T-helper 17 cell (primary cell): ENCODE measurements at places on chromosomes 11 and 22.

DNA sequence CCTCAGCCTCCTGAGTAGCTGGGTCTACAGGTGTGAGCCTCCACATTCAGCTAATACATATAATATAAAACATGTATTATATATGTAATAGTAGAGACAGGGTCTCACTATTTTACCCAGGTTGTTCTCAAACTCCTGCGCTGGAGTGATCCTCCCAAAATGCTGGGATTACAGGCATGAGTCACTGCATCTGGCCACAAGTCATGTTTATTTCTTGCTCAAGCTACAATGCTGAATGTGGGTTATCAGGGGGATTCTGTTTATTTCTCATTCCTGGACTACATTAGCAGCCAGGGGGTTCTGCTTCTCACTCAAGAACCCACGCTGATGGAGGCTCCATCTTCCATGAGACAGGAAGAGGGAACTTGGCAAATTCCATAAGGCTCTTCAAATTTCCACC, 24.8 kb downstream of the FOLR3 start:
- no peak for DNase-seq
- peaks cover 49% of the 10 kb centered on the region for H3K27me3 ChIP-seq
- H3K4me1 ChIP-seq: peaks cover 3% of the 10 kb centered on the region
- peaks cover 4% of the 10 kb centered on the region for H3K36me3 ChIP-seq
- no peak overlapping the region for H3K4me3 ChIP-seq

- peak overlapping the region; percentile 21 for H3K4me3 ChIP-seq
- no peaks in the 10 kb centered on the region for H3K27me3 ChIP-seq
- no peak for DNase-seq
- no peaks in the 10 kb centered on the region for H3K36me3 ChIP-seq
Observed at GRCh38 chr22:37117092-37117491, 7.6 kb upstream of the TMPRSS6 start.

DNA sequence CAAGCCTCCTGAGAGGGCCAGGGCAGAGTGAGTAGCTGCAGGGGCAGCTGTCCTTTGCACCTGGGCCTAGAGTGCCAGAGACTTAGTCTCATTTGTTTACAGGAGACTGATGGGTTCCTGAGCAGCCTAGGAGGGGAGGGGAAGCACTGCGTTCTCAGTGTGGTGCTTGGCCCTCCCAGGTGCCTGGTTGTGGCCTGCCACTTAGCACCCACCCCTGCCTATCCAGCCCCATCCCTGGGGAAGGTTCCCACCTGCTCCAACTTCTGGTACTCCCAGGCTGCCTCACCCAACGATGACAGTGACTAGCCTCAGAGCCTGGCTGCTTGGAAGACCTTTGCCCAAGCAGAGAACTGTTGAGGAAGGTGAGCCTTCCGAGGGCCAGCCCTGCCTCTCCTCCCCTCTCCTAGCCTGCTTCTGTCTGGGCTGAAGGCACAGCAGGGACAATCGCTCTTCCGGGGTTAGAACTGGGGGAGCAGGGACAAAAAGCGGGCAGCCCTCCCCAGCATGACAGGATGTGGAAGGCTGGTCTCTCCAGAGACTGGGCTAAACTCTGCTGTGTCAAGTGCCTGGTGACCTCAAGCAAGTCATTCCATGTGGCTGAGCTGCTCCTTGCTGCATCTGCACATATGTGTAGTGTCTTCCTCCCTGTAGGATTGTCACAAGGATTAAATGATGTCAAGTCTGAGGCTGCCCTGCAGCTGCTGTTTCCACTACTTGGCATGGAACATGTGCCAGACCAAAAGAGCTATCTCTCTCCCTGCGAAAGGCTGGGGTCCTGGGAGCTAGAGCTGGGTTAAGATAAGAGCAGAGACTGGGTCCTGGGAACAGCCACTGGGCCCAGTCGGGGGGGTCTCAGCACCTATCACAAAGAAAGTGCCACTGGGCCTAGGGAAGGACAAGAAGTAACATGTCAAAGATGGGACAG, 9.9 kb downstream of the KCNQ1OT1 start:
- H3K36me3 ChIP-seq: peaks cover 3% of the 10 kb centered on the region
- H3K4me1 ChIP-seq: peaks cover 15% of the 10 kb centered on the region
- H3K27me3 ChIP-seq: no peaks in the 10 kb centered on the region
- H3K4me3 ChIP-seq: no peak overlapping the region

- no peak for DNase-seq
- no peak overlapping the region for H3K27ac ChIP-seq
- H3K36me3 ChIP-seq: no peaks in the 10 kb centered on the region
- no peaks in the 10 kb centered on the region for H3K27me3 ChIP-seq
- H3K4me1 ChIP-seq: peaks cover 20% of the 10 kb centered on the region
Observed at GRCh38 chr22:24421428-24421931, 5.9 kb upstream of the ADORA2A start.

GRCh38 chr11:64449381-64450167, 90.6 kb downstream of the RPS6KA4 start:
- peaks cover 22% of the 10 kb centered on the region for H3K27me3 ChIP-seq
- H3K36me3 ChIP-seq: no peaks in the 10 kb centered on the region
- peak; percentile 47 for DNase-seq
- peaks cover 9% of the 10 kb centered on the region for H3K4me1 ChIP-seq
